NCI-H1417 treated with DMSO at 0.1 percent for 48 hours (cell line): ENCODE measurements at places on chromosomes 16 and 17.

- DNase-seq, result no peak
Observed at GRCh38 chr17:7258731-7259554, 3.3 kb downstream of the CLDN7 start.

DNA sequence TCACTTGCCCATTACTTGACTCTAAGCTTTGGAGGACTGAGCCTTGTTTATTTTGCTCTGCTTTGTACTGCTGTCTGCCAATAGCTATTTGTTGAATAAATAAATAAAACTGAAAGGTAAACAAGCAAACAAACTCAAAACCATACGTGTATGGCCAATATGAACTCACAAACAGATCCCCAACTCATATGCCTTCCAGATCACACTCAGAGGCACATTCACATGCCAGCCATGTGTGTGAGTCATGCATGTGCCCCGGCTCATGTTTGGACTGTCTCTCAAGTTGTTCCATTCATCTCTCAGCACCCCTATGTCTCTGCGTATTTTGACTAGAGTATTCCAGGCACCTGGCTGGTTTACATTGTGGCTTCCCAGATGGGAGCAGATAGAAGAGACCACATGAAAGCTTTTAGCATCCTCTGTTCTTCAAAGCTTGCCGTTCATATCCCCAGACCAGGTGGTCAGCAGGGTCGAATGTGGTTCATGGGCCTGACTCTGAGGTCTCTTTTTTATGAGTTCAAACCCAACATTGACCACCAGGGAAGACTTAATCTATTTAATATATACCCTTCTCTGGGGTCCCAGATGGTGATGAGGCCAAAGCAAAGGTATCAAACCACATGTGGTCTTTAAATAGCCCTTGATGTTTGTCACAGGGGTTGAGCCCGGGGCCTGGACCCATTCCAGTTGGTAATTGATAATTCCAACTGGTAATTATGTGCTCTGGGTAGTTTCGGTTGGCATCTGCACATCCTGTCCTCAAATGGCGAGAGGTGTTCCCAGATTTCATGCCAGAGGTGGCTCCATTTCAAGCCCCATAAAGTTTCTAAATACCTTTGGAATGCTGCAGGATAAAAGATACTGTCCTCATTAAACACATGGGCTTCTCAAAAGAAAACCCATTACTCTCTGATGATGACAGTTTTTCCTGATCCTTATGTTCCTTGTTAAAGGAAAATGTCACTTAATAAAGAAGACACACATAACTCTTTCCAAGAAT, 287.3 kb upstream of the MAF start:
- DNase-seq, result no peak

DNA sequence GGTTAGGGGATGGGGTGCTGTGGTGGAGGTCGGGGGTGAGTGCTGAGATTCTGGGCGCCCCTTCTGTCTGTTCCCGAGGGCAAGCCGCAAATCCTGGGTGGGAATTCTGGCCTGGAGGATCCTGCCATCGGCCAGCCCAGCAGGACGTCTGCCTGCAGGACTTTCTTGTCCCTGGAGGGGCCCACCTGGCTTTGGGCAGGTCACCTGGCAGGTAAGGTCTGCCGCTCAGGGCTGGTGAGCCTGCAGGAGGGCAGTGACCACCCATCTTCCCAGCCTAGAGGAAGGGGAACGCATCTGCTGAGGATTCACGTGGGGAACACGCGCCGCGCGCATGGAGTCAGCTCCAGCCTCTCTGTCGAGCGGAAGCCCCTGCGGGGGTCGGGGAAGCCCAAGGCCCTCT, 5.4 kb downstream of the RNF222 start:
- no peak for DNase-seq

DNA sequence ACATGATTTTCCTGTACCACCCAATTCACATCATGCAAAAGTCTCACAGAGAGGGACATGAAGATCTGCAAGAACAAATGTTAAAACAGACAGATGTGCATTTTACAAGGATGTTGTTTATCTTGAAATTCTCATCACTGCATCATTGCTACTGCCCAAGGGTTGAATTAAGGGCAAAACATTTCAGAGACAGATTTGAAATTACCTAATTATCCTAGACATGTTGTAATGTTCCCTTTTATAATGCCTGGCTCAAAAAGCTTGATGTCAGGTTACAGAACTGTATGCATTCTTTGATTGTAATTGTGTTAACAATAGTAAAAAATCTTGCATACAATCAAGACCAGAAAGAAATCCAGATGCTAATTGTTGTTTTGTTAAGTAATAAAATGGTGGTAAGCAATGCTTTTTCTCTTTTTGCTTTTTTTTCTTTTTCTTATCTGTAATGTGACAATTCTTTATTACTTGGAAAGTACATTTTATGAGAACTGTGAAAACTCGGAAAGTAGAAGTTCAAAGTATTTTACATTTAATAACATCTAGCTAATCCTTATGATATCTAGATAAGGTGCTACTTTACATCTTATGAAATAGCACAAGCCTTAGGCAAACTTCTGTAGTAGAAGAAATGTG, 3.6 kb upstream of the DUSP14 start:
- no peak for DNase-seq

- DNase-seq, result no peak
Observed at GRCh38 chr16:88645941-88646340, 4.9 kb downstream of the CYBA start.

GRCh38 chr16:3734758-3735221, 17.5 kb upstream of the TRAP1 start:
- DNase-seq, result no peak

DNA sequence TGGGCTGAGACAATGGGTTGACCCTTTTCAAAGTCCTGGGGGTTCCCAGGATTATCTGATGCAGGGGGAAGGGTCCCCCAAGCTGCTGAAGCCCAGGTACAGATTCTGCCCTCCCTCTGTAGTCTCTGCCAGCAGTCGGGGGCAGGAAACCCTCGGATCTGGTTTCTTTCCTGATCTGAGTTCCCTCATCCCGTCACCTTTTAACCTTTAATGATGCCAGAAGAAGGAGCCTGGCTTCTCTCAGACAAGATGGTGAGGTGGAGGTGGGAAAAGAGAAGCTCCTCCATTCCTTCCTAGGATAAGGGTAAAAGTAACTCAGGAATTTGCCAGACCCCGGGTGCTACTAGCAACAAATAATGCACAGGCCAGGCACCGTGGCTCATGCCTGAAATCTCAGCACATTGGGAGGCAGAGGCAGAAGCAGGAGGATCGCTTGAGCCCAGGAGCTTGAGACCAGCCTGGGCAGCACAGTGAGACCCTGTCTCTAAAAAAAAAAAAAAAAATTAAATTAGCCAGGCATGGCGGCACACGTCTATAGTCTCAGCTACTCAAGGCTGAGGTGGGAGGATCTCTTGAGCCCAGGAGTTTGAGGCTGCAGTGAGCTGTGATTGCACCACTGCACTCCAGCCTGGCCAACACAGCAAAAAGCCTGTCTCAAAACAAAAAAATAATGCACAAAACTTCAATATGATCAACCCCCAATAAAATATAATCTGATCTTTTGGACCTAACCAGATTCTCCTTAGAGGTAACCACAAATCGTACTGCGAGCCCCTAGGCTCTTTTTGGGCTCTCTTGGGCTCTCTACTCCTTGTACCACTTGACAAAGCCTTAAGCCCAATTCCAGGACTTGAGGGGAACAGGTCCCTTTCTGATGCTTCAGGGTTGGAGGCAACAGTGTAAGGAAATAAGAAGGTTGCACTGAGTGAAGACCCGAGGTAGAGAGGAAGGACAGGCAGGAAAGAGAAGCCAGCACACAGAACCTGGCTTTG, 5.7 kb downstream of the CDC42EP4 start:
- no peak for DNase-seq

- no peak for DNase-seq
Observed at GRCh38 chr16:86783636-86784626, 205.6 kb downstream of the FOXL1 start.

DNA sequence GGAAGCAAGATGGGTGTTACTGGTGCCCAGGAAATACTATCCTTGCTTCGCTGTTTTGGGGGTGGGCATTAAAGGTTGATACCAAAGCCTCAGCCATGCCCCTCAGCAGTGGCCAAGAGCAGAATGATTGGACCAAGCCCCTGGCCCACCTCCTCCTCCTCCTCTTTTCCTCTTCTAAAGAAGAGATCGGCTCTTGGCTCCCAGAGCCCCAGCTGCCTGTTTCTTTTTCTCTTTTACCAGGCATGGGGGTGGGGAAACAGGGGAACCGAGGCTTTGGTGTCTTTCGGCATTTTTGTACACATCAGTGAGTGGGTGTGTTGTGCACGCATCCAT, 5.8 kb downstream of the THRA start:
- no peak for DNase-seq

DNA sequence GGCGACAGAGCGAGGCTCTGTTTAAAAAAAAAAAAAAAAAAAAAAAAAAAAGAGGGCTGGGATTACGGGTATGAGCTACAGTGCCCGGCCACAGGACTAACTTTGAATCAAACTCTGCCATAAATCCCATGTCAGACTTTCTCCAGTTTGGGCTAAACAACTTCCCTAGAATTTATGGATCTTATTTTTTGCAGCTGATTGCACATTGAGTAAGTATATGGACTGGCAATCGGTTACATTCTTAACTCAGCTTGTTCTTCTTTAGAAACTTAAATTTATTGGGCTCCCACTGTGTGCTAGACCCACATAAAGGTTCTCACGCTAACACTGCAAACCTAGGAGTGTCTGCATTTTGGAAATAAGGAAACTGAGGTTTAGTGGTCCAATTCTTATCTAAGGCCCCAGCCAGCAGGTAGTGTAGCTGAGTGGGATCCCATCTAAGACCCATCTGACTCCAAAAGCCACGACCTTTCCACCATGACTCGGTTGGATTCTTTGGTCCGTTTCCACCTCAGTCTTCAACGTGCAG, 718 bp upstream of the CBFB start:
- DNase-seq, result no peak

DNA sequence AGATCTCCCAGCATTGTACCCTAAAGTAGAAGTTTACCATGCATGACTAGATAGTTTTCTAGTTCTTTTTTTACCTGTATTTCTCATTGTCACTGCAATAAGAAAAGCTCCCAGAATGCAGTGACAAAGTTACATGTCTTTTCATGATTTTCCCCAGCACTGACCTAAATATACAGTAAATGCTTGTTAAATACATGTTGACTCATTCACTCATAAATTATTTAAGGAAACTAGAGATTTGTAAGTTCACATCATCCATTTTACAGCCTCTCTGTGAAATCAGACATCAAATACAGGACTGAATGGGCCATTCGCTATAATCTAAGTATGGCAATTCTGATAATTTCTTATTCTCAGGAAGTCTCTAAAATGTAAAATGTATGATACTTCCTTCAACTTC, 258.9 kb upstream of the AXIN2 start:
- no peak for DNase-seq

- no peak for DNase-seq
Observed at GRCh38 chr16:17258077-17258599, 212.6 kb downstream of the XYLT1 start.

- no peak for DNase-seq
Observed at GRCh38 chr16:50278251-50278650, 11.9 kb downstream of the ADCY7 start.

- DNase-seq, result no peak
Observed at GRCh38 chr17:57516290-57517230, 228.5 kb downstream of the CCDC182 start.

- no peak for DNase-seq
Observed at GRCh38 chr17:28855336-28855679, 492 bp downstream of the ERAL1 start.

DNA sequence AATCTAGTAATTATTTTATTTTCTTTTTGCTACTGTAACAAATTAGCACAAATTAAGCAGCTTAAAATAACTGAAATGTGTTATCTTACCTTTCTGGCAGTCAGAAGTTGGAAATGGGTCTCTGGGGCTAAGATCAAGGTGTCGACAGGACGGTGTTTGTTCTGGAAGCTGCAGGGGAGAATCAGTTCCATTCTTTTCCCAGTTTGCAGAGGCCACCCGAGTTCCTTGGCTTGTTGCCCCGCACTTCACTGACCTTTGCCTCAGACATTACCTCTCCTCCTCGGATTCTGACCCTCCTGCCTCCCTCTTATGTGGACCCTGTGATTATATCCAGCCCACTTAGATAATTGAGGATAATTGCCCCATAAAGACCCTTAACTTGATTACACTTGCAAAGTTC, 61.0 kb upstream of the MAF start:
- DNase-seq, result no peak

DNA sequence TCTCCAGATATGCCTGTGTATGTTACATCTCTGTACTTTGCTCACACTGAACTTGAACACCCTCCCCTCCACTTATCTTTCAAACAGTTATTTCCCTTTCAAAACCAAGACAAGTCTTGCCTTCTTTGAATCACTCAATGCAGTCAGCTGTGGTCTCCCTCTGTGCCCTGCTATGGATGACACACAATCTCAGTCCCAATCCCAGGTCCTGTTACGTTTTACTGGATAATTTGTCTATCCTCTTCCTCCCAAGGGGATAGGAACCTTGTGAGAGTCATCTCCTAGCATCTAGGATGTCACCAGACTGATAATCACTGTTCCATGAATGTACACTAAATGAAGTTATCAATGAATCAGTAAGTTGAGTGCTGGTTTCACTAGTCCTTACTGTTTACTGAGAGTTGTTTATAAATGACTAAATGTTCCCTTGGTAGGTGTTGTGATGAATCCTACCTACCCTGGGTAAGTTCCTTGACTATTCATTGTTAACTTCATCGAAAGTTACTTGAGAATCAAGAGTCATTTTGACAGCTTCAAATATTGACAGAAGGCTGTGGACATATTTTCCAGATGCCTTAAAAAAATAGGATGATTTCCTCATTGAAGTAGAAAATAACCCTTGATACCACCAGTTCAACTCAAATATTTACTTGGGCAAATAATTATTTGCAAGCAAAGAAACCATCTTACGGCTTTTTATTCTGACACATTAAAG, 244.9 kb downstream of the PRKCA start:
- no peak for DNase-seq
